Stimulated activated naive CD8-positive, alpha-beta T cell treated with anti-CD3 and anti-CD28 coated beads, Interleukin-15, amount 100 ng/mL, for 72 hours (primary cell): ENCODE measurements at places on chromosomes 5 and 9.
A peak's percentile ranks its signal among the peaks of the same experiment; 100 is the strongest.

DNA sequence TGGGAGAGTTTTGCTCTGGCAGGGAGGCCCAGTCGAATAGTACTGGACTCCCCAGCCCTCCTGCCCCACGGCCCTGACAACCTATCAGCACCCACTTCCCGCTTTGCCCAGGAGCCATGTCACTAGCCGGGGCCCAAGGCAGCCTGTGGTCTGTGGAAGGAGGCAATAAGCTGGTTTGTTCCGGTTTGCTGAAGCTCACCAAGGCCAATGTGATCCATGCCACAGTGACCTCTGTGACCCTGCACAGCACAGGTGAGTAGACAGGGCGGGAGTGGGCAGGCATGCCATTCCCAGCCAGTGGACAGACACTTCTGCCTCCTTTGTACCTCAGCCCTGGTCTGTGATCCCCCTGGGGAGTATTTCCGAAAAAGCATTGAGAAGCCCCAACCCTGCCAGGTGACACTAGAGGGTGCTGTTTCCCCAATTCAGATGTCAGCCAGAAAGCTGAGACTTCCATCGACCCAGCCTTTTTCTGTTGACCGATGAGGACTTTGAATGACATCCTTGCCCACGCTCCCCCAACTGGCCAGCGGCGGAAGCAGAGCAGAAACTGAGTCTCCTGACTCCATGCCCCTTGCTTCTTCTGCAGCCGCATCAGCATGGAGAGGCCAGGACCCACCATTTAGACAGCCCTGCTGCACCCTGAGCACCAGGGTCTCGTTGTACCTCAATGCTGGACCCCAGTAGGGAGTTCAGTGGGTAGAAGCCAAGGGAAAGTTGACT, 9.6 kb downstream of the PCYOX1L start:
- peak; percentile 45 for DNase-seq

DNA sequence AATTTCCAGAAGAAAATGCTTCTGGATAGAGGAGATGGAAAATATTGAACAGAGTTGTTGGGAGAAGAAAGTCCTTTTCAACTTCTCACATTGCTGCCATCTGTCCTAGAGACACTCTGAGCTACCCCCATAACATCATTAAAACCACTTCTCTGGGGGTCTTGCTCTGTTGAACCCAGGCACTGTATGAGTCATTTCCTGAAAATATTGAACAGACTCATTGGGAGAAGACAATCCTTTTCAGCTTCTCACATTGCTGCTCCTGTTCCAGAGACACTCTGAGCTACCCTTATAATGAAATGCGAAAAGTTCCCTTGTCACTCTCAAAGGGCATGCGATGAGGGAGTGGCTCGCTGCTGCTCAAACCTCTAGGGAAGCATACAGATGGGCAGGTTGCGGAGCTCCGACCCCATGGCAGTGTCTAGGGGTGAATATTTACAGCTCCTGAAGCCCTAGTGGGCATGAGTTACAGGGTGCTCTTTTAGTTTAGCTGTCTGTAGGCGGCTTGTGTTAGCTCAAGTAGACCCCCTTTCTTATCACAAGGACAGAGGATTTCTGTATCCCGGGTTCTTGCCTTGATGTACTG, 90.7 kb downstream of the CDKN2A start:
- no peak for DNase-seq

DNA sequence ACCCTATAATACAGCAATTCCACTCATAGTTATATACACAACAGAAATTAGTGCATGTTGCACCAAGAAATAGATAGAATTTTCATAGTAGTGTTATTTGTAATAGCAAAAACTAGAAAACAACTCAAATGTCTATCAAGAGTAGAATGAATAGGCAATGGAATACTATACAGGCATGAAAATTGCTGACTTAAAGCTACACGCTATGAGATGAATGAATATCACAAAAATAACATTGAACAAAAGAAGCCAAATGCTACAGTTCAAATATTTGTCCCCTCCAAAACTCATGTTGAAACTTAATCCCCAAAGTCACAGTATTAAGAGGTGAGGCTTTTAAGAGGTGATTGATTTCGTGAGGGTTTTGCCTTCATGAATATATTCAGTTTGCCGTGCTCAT, 215.1 kb downstream of the FRMD3 start:
- DNase-seq: no peak

GRCh38 chr5:61245936-61246335, 83.7 kb upstream of the SMIM15 start:
- no peak for DNase-seq

- no peak for DNase-seq
Measured at GRCh38 chr9:115671236-115671962, 482.2 kb upstream of the PAPPA start.
